ENCODE measurements at places on chromosomes 3 and 15.
A peak's percentile ranks its signal among the peaks of the same experiment; 100 is the strongest.

- DNase-seq = no peak
Observed at GRCh38 chr3:14370720-14371572, 31.5 kb upstream of the SLC6A6 start.

DNA sequence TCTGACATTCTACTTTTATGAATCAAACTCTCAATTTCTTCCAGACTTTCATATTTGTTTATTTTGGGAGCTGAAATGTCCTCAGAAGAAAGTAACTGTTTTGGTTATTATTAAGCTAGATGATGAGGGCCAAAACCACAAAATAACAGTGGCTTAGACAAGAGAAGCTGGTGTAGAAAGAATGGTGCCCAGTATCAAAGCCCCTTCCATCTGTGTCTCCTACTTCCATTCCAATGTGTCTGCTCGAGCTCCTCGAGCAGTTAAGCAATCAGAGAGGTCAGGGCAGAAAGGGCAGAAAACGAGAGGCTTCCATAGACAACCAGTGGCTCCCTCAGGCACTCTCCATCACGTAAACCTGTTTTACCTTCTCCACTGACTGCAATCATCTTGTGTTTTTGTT lies 59.7 kb upstream of the MAGI1 start:
- no peak for DNase-seq

GRCh38 chr15:66133247-66133885 lies 120.2 kb downstream of the MEGF11 start:
- no peak for DNase-seq

- no peak for DNase-seq
Observed at GRCh38 chr3:97301114-97301513, 463.4 kb upstream of the ARL6 start.

DNA sequence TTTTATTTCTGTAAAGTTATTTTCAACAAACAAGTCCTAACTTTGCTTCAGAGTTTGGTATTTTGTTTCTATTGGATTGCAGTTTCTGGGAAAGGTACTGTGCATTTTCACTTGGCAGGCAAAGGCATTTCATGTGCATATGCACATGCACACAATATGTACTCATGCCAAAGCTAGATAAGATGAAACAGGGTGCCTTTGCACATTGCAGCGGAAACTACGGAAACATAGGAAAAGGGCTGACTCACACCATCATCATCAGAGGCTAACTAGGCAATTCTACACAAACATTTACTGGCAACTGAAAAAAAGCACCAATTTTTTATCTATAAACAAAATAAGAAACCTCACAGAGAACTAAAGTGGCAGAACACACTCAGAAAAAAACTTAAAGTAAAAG lies 550.6 kb upstream of the NECTIN3 start:
- DNase-seq = peak; percentile 90

- DNase-seq = no peak
Observed at GRCh38 chr15:52790169-52790708, at the start of gene ONECUT1. Gene ONECUT1, minus strand, starts transcription at chr15:52790336. Its CDS starts 452 bp downstream, at chr15:52789884.

DNA sequence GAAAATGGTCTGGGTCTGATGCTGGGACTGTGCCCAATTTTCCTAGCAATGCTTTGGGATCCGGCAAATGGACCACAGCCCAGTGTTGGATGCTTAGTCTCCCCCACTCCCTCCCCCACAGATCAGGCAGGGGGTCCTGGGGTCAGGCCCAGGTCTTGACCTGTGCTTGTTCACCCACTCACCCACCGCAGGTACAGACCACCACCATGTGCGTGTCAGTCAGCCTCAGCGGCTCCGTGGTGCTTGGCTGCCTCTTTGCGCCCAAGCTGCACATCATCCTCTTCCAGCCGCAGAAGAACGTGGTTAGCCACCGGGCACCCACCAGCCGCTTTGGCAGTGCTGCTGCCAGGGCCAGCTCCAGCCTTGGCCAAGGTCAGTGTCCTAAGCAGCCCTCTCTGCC lies 10.6 kb downstream of the GRM2 start:
- no peak for DNase-seq

GRCh38 chr15:93631958-93632618 lies 543.1 kb upstream of the RGMA start:
- no peak for DNase-seq

GRCh38 chr15:39404767-39405181 lies 176.1 kb upstream of the THBS1 start:
- peak; percentile 96 for DNase-seq

DNA sequence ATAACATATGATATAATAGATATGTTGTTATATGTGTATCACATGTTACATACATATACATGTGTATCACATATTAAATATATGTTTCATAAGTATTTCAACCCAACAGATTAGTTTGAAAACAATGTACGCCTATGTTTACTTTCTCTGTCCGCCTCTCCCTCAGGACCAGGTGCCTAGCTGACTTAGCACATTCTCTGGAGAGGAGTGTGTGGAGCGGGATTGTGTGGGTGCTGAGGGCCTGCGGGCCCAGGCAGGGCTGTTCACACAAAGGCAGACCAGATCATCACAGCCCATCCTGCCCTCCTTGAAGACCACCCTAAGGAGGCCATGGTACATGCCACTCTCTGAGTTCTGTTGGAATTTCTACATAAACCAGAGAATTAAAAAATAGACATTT lies 81.0 kb downstream of the PLXNA1 start:
- no peak for DNase-seq

- DNase-seq = no peak
Observed at GRCh38 chr3:112615989-112616731, 24.8 kb downstream of the CCDC80 start.

DNA sequence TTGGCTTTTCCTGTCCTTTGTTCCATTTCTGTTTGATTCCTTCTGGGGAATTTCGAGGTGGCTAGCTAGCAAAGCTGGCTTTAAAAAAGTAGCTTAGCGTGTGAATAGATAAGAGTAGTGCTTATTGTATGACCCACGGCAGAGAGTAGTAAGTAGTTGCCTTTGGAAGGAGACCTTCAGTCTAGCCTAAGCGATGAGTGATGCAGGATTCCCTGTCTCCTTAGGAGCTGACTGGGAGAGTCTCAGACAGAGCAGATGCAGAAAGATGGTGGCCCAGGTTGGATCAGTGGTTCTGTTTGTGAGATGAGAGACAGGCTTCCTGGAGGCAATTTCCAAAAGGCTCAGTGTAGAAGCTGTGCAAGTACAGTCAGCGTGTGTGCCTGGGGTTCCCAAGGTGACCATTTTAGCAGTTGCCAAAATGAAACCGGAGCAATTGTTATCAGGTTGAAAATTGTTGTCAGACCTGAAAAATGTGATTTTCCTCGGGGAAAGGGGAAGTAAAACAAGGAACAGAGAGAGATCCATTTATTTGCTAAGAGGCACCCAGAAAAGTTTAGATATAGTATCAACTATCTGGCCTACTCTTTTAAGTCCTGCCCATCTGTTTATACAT lies 681 bp upstream of the IL5RA start:
- DNase-seq = no peak

DNA sequence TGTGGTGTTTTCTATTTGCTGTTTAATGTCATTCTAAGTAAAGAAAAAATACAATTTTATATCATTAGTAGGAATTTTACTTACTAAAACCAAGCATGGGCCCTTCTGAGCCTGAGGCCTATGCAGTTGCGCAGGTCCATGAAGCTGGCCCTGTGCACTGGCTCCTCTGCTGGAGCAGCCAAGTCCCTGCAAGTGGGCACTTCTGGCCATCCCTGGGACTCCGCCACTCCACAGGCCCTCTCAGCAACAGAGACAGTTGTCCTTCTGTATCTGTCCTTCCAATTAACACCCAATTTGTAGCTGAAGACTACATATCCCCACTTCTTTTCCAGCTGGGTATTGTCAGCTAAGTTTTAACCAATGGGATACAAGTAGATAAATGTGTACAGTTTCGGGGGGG lies 49.9 kb upstream of the RYK start:
- no peak for DNase-seq

All from HS-5 (cell line).